Fibroblast of pulmonary artery (primary cell): ENCODE measurements at places on chromosomes 5 and 9.

DNA sequence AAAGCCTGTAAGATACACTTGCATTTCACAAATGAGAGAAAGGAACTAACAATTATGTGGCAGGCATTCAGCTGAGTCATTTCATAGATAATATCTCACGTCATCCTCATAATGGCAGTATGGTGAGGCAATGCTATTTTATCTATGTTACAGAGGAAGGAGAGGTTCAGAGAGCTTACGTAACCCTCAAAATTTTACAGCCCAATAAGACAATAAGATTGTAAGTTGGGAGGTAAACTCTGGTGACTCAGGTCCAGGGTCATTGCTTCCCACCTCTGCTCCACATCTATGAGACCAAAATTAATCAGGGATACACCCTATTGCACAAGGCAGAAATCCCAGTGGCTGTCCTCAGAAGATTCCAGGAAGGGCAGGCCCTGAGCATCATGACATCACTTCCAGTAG, 309.7 kb downstream of the NSG2 start:
- DNase-seq: peak; percentile 97

DNA sequence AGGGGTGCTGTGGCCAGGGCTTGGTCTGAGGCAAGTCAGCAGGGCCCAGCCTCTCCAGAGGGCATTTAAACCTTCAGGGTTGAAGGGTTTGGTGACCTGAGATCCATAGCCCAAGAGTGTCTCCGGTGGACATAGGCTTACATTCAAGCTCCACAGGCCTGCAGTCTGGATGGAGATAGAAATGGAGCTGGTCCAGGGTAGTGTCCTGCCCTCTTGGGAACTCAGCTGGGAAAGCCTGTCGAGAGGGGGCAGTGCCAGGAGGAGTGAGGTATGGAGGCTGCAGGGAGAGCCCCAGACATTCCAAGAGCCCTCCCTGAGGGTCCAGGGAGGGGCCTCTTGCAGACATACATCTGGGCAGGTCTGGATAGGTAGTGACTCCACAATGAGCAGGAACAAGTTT, 177.0 kb upstream of the MVB12B start:
- no peak for DNase-seq

DNA sequence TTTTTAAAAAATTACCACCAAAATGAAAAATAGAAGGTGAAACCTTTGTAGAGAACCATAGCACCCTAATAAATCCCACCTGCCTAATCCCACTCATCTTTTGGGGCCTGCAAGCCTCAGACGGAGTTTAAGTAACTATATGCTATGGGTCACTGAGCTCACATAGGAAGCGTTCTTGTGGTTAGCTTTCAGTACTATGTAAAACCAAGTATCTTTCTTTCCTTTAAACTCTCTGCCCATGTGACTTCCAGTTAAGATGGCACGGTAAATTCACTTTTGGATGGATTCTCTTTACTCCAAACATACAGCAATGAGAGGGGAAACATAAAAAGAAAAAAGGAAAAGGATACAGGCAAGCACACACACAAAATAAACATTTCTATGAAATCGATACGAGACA, 50.9 kb downstream of the FANCC start:
- no peak for DNase-seq

DNA sequence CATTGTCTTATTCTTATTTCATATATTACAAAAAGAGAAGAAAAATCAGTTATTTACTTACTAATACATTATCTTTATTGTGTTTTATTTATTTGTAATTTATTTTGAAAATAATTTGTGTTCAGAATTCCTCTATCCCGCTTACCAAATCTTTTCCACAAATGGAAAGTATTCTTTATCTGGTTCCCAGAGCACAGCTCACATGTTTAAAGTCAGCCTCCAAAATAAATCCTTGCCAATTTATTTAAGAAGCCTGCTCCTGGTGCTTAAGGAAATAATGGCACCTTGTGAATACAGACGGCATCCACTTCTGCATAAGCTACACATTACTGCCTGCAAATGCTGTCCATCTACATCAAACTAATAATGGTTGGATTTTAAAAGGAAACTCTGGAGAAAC, 435.4 kb downstream of the MTRR start:
- DNase-seq: no peak

- no peak for DNase-seq
These were observed 14.3 kb downstream of the SPAAR start for GRCh38 chr9:35923598-35923926.

- peak; percentile 98 for DNase-seq
These were observed 10.8 kb downstream of the SH3PXD2B start for GRCh38 chr5:172443441-172444109.

DNA sequence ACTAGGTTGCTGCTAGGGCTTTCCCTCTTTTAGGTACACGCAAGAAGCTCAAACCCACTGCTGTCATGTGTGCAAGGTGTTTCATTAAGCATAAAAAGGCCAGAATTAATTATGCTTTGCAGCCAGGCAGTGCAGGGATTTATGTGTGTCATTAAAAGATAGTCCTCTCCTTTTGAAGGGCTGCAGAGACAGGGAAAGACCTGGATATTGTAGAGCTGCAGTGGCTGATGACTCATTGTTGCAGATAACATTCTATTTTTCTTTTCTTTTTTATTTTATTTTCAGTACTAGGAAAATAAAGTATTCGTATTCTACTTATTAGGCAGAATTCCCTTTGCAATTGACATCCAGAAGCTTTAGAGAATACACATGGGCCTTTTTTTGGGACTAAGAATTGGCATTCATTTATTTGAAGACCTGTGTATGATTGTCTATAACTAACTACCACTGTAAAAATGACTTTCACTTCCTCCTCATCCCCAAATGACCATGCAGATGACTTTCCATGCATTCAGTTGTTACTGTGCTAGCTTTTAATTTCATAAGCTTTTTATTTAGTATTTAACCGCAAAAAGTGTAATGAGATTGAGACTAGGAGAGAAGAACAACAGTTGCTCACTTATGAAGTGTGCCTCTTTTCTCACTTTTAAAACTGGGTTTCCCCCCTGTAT, 113.0 kb downstream of the PAM start:
- DNase-seq: peak; percentile 40

DNA sequence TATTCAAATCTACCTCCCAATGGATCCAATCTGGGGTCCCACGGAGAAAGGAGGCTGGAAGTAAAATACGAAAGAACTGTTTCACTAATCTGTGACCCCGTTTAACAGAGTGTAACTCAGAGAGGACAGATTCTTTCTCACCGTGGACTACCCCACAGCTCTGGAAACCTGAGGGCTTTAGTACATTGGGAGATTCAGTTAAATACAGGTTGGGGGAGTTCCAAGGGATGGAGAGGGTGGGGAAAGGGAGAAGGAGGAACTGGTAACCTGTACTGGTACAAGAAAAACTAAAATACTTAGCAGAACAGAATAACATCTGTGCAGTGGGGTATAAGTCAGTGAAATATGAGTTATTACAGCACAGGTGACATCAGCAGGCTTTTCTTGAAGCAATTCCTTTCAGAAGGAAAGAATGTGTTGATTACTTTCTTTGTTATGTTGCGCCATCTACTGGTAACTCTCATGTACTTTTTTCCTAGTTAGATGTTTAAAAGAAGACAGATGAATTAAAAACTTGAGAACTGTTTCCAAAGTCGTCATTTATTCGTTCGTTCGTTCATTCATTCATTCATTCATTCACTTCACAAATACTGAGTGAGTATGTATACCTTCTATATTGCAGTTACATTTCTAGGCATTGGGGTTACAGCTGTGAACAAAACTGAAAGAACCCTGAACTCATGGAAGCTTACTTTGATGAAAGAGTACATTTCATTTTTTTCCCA, 30.0 kb upstream of the STOM start:
- peak; percentile 92 for DNase-seq
